ENCODE measurements at places on chromosomes 13 and 19. TPM values are rescaled to one million over a fixed set of nuclear protein-coding genes. Genes with fewer than 3 reads are reported as not detected.

AKAP11 gene
- 34.9 TPM for total RNA-seq

ETFB gene
- 209 TPM for total RNA-seq

SEMA6B gene
- not detected for total RNA-seq

KLF1 gene
- 0.62 TPM for total RNA-seq

FXYD1 gene
- total RNA-seq, result 0.71 TPM

- peaks cover 1% of the 10 kb centered on the region for H3K4me1 ChIP-seq
- DNase-seq, result no peak
- H3K27ac ChIP-seq, result no peak overlapping the region
- peaks cover 35% of the 10 kb centered on the region for H3K27me3 ChIP-seq
Observed at GRCh38 chr19:11414544-11414943, 4.6 kb downstream of the RGL3 start.

DNA sequence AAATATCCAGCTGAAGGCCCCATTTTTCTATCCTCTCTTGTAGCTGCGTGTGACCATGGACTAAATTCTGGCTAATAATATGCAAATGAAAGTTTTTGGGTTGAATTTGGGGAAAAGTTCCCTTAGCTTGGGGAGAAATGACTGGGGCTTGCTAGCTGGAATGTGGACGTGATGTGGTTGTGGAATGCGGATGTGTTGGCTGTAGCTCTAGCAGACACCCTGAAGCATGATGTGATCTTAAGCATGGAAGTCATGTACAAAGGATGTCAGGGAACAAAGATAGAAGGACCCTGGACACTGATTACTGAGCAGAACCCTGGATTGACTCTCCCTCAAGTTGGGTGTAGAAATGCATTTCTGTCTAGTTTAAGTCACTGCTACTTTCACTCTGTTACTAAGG is 25.4 kb upstream of the SCEL start:
- H3K4me1 ChIP-seq, result peaks cover 18% of the 10 kb centered on the region
- no peak overlapping the region for H3K27ac ChIP-seq
- DNase-seq, result no peak
- no peaks in the 10 kb centered on the region for H3K36me3 ChIP-seq

GRCh38 chr19:44809577-44810233 is 802 bp downstream of the BCAM start:
- DNase-seq, result no peak
- H3K36me3 ChIP-seq, result no peaks in the 10 kb centered on the region
- H3K4me3 ChIP-seq, result no peak overlapping the region
- no peak overlapping the region for H3K27ac ChIP-seq
- H3K27me3 ChIP-seq, result peaks cover 13% of the 10 kb centered on the region

All from activated T-helper 2 cell treated with anti-CD3 and anti-CD28 coated beads, Interferon-gamma antibody, Interleukin-2, Interleukin-4, amounts not matched to agents 10 μg/mL and 5 μg/mL and 100 μg/mL, durations not matched to agents 14 hours and 24 hours and 36 hours (primary cell).